ENCODE measurements at places on chromosomes 3 and 15.

DNA sequence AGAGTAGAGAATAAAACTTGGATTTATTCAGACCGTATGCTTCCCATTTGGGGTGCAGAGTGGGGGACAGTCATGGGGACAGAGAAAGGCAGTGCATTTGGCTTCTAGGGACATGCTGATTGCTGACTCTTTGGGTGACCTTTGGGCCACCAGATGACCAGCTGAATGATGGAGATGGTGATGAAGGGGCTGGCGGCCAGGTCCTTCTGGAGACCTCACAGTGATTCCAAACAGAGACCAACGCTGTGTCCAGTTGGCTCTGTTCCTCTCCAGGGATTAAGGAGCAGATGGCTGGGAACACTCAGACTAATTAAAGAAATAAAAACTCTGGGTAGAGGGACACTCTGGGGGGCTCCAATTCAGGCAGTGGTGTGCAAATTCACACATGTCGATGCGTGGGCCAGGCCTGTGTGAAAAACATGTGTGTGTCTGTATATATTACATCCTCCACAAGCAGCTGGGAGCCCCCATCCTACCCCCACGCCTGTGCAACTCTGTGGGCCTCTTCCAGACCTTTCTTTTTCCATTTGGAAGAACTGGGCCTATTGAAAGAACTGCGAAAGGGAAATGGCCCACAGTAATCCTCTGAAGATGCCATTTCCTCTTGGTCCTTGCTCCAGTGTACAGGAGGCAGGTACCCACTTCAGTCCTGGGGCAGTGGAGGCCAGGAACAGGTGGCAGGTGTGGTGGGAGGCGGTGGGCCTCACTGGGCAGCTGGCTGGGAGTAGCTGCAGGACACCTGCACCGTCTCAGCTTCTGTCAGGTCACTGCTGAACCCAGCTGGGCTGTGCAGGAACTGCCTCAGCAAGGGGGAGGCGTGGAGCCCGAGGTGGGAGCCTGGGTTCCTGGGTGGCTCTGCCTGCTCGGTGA lies 8.9 kb downstream of the XIRP1 start:
- no peak for DNase-seq

DNA sequence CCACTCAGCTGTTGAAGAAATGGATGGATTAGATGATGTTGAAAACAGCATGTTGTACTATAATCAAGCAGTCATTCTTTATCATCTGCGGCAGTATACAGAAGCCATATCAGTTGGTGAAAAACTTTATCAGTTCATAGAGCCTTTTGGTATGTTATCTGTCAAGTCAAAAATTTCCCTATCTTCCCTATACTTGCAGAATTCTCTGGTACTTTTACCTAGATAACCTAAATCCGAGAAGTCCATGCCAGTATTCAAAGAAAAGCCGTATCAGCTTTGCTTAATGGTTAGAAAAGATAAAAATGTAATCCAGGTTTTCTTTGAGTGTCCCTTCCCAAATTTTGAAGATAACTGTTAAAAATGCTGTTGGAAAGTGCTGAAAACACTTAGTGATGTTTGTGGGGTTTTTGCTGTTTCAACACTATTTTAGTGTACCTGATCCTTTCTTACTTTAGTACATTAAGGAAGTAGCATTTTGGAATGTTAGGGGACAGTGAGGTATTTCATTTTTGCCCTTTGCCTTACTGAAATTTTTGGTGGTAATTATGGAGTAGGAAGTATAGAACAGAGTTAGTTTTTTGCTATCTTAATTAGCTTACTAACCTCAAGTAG lies 23.8 kb downstream of the CNOT10 start:
- DNase-seq = no peak

DNA sequence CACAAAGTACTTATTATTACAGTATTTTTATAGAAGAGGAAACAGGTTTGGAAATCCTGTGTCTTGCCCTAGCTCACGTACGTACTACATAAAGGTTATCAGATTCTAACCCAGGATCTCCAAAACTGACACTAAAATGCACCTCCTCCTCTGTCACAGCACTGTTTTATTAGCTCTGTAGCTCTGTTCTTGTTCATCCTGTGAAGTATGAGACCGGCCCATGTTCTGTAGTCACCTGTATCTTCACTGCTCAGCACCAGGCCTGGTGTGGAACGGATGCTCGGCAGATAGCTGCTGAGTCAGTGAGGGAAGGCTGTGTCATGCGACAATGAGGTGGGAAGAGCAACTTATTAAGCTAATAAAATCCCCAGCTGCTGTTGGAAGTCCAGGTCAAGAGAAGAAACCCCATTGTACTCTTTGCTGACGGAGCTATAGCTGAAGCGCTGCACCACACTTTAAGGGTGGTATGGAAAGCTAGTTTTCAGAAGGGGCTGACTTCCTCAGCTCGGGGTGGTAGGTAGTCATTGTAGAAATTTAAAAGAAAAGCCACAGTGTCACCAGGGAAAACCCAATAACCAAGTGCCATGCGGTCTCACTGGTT lies 22.8 kb downstream of the BCL2A1 start:
- no peak for DNase-seq

DNA sequence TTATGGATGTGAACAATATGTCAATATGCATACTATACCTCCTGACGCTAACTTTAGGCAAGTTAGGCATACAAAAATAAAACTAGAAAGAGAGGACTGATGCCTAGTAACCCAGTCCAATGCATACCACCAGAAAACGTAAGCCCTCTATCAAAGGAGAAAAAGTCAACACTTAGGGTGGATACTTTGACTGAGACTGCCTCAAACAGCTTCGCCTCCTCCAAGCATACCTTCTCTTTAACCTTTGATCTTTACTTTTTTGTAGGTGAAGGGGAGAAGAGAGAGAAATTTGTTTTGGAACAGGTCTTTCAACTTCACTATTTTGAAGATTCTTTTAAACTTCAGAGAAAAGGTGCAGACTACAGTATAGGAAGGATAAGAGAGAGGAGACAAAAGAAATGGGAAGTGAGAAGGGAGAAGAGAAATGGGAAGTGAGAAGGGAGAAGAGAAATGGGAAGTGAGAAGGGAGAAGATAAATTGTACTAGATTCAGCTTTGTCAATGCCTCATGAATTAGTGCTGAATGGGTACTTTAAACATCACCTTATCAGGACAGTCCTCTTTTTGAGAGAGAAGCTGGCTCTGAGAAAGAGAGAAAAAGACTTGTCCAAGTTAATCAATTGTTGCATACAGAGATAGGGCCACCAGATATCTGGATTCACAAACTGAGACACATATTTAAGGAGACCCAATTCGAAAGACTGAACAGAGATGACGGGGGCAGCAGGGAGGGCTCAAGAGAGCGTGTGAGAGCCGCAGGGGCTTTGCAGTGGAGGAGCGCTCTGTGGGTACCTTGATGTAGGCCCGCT lies 1.0 kb downstream of the P3H2 start:
- DNase-seq = no peak

- no peak for DNase-seq
Observed at GRCh38 chr3:177209509-177209908, 12.2 kb upstream of the TBL1XR1 start.

- DNase-seq = no peak
Observed at GRCh38 chr3:188310270-188310710, 156.3 kb downstream of the LPP start.

- no peak for DNase-seq
Observed at GRCh38 chr15:52031556-52031955, 12.5 kb downstream of the MAPK6 start.

DNA sequence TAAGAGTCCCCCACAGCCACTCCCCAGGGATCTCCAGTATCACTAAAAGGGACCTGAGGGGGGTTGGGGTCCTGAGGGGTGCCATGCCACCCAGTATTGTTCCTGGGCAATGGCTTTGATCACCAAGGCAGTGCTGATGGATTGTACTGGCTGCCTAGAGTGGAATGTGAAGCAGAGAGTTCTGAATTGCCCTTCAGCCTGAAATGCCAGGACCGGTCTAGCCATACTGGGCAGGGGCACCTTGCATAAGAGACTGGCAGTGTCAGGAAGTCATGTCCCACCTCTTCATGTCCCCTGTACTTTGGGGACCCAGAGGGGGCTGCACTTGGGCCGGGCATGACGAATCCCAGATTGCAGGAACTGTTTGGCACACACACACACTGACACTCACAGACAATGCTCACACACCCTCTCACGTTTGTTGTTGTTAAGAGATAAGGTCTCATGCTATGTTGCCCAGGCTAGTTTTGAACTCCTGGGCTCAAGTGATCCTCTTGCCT lies 4.5 kb upstream of the TKT start:
- no peak for DNase-seq

GRCh38 chr3:99921377-99921695 lies 103.7 kb downstream of the CMSS1 start:
- no peak for DNase-seq

- no peak for DNase-seq
Observed at GRCh38 chr15:88089024-88089620, 167.4 kb downstream of the NTRK3 start.

DNA sequence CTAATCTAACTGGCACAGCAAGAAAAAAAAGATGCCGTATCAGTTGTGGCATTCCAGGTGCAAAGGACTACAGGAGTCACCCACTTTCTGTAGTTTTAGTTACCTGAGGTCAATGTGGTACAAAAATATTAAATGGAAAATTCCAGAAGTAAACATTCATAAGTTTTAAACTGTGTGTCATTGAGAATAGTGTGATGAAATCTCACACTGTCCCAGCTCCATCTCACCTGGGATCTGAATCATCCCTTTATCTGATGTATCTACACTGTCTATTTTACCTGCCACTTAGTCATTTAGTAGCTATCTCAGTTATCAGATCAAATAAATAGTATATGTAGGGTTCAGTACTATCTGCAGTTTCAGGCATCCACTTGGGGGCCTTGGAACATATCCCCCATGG lies 26.7 kb downstream of the GBE1 start:
- DNase-seq = no peak

GRCh38 chr15:68551296-68551635 lies 27.5 kb upstream of the CORO2B start:
- no peak for DNase-seq

GRCh38 chr3:138187296-138188012 lies at the start of gene ARMC8:
Gene ARMC8, plus strand, starts transcription at chr3:138187301. Its CDS starts 254 bp downstream, at chr3:138187555.
- no peak for DNase-seq
